CD4-positive, alpha-beta T cell treated with Interleukin-2 at 100 ng/mL for 4 hours (primary cell): ENCODE measurements at places on chromosomes 1 and 21.
A peak's percentile ranks its signal among the peaks of the same experiment; 100 is the strongest.

DNA sequence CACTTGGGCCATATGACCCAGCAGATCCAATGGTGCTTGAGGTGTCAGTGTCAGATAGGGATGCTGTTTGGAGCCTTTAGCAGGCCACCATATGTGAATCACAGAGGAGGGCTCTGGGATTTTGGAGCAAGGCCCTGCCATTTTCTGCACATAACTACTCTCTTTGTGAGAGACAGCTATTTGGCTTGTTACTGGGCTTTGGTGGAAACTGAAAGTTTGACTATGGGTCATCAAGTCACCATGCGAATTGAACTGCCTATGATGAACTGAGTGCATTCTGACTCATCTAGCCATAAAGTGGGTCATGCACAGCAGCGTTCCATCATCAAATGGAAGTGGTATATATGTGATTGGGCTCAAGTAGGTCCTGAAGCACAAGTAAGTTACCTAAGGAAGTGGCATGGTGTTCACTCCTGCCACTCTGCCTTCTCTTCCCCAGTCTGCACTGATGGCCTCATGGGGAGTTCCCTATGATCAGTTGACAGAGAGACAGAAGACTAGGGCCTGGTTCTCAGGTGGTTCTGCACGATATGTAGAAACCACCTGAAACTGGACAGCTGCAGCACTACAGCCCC, 447.3 kb downstream of the AGBL4 start:
- no peak for DNase-seq

DNA sequence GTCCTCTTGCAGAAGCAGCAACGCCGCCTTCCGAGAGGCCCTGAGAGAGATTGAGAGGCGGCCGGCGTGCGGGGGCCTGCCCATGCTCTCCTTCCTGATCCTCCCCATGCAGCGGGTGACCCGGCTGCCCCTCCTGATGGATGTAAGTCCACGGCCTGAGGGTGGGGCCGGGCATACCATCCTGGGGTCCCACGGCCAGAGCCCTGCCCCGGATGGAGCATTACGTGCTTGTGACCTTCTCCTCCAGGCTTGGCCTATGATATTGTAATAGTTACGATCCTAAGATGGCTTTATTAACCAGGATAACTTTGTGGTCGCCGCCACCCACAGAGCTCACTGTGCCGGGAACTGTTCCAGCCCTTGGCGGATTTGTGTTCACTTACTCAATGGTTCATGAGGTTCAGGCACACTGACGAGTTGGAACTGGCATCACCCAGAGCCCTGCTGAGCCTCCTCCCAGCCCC, 18.9 kb downstream of the ARHGEF16 start:
- DNase-seq: no peak

- no peak for DNase-seq
These were observed 6.4 kb downstream of the COL8A2 start for GRCh38 chr1:36118447-36119204.

DNA sequence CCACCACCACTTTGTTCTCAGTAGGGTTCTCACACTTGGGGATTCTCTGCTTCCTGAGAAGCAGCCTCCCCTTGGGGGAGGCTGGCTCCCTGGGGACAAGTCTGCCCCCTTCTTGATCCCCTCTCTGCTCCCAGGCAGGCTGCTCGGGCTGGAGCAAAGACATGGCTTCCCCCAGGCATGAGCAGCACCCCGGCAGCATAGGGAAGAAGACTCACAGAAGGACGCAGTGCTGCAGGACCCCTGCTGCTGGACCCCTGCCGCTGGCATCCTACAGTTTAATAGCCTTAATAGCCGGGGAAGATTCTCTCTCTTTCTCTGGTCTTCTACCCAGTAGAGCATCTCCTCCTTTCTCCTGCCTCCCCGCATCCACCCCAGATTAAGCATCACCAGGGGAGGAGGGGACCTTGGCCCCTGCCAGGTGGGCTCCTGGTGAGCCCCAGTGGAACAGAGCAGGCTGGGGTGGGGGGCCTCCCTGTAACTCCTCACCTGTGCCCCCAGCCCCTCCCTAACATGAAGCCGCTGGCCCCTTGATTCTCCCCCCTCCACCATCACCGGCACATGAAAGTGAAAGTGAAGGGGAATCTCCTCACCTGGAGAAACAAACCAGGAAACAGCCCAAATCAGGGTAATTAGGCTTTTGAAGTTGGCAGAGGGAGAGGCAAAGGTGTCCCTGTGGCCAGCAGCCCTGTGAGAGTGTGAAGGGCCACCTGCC, 2.5 kb downstream of the WNT3A start:
- no peak for DNase-seq

DNA sequence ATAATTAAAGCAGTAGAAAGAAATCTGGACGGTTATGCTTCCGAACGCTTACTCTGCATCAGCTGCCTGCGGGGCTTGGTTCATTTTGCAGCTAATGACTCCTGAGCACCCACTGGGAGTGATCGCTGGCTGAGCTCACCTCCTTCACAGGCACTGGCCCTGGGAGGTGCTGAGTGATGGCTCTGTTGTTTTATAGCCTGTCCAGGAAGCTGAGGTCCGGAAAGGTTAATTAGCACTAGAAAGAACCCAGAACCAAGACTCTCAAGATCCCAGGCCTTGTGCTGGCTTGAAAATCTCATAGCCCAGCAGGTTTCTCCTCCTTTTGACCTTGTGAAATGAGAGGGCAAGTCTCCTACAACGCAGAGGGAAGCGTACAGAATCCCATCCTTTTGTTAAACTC, 226.2 kb downstream of the AJAP1 start:
- no peak for DNase-seq

GRCh38 chr1:57353654-57354053, 70.2 kb downstream of the DAB1 start:
- DNase-seq: no peak

GRCh38 chr1:183778568-183779433, 26.1 kb upstream of the RGL1 start:
- no peak for DNase-seq

- DNase-seq: no peak
These were observed 325.8 kb downstream of the SMYD3 start for GRCh38 chr1:246181241-246181640.

GRCh38 chr1:6497867-6498575, 6.6 kb upstream of the PLEKHG5 start:
- DNase-seq: no peak

GRCh38 chr1:211925016-211925415, 94.5 kb upstream of the LPGAT1 start:
- no peak for DNase-seq

- DNase-seq: no peak
These were observed 128.8 kb downstream of the COQ8A start for GRCh38 chr1:227068883-227069282.

DNA sequence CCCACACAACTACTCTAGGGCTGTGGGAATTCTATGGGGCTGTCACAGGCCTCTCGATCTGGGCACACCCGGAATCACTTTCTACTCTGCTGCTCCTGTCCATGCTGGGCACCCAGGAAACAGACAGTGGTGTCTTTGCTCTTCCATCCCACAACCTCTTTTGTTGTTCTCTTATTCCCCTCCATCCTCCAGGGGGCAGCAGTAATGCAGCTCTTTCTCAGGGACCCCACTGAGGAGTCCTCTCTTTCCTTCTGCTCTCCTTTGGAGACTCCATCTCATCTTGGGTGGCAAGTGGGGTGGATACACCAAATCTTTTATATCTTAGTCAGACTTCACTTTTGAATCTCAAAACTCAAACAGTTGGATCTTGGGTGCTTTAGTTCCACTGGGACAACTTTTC, 206.3 kb downstream of the HS2ST1 start:
- DNase-seq: no peak

- DNase-seq: no peak
These were observed 181.6 kb downstream of the ZNF326 start for GRCh38 chr1:90176530-90176929.

GRCh38 chr1:214511639-214511998, 39.8 kb downstream of the PTPN14 start:
- no peak for DNase-seq

- no peak for DNase-seq
These were observed 1.4 kb downstream of the ZMYM6 start for GRCh38 chr1:35030338-35030737.

- DNase-seq: no peak
These were observed 5.2 kb upstream of the ARID1A start for GRCh38 chr1:26690576-26691031.

GRCh38 chr21:42672699-42673458, 19.5 kb downstream of the PDE9A start:
- DNase-seq: no peak

- DNase-seq: no peak
These were observed 741.4 kb downstream of the KCNT2 start for GRCh38 chr1:195866781-195867222.

DNA sequence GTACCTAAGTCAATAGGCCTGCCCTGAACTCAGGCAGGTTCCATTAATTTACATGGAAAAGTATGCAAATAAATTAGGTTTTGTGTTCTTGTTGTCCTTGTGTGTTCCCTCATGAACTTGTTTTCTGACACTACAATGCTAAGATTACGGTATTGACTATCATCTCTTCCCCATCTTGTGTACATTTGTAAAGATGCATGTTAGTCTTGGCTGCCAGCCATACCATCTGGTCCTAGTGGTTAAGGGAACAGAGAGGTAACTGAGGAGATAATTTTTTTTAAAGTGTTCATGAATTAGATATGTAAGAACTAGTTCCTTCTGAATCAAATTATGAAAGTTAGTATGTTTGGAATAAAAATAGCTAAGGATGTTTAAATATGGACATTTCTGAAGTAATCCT, 167.6 kb upstream of the ADAMTS5 start:
- no peak for DNase-seq

GRCh38 chr1:222843469-222844410, 28.9 kb downstream of the DISP1 start:
- no peak for DNase-seq

DNA sequence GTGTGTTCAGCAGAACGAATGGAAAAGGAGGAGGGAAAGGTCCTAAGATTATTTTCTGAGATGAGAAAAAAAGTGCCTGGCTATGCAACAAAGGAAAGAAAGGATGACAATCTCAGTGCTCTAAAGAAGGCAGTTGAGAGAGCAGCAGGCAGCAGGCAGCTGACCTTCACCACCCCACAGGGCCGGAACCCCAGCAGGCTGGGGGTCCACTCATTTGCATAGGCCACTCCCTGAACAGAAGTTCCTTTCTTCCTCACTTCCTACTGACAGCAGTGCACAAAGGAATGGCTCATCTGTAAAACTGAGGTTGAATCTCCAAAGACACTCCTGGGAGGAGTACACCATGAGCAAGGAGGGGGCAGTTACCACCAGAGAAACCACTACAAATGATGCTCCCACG, 41.4 kb upstream of the TNR start:
- no peak for DNase-seq

DNA sequence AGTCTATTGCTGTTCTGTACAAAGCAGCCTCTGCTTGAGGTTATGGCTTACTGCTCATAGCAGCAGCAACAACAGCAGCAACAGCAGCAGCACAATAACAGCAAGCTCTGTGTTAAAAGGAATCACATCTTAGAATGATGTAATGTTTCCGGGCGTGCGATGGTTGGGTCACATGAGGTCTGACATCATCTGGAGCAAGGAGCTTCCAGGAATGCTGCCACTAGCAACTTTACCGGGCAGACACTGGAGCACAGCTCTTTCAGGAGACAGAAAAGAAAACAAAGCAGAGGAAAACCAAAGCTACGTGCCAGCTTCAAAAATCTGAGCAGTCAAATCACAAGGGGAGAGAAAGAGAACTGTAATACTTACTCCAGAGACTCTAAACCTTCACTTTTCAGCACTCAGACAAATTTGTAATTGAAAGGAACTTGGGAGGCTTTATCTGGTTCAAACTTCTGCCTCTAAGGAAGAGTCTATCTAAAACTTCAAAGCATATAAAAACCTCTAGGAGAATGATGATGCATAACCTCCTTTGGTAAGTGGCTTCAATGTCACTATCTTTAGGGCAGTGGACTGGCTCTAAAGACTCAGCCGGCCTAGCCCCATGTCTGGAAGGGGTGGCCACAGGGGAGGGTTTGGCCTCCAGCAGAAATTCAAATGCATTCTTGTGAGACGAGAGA, 28.3 kb upstream of the RAB3GAP2 start:
- no peak for DNase-seq

- DNase-seq: no peak
These were observed 40.6 kb downstream of the LRRC3 start for GRCh38 chr21:44495611-44496563.

GRCh38 chr21:26850116-26850643, 5.0 kb upstream of the ADAMTS1 start:
- peak; percentile 11 for DNase-seq

DNA sequence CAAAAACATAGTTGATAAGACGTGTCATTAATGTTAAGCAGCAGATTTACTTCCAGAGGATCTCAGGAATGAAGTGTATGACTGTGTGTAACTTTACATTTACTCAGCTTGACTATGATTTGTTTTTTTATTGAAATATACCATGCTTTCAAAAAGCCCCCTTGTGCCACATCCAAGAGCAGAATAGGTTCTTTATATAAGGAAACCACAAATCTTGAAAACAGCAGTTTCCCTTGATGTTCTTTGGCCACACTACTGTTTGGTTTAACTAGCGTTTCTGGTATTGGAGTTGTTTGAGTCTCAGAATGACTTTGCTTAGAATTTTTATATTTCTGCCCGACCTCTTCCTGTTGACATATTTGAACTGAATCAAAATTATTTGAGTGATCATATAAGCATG, 25.0 kb downstream of the LRRC8C start:
- peak; percentile 78 for DNase-seq
